ENCODE measurements at places on chromosomes 2 and 18.

- no peak for DNase-seq
Observed at GRCh38 chr2:208210688-208211451, 21.0 kb upstream of the C2orf80 start.

DNA sequence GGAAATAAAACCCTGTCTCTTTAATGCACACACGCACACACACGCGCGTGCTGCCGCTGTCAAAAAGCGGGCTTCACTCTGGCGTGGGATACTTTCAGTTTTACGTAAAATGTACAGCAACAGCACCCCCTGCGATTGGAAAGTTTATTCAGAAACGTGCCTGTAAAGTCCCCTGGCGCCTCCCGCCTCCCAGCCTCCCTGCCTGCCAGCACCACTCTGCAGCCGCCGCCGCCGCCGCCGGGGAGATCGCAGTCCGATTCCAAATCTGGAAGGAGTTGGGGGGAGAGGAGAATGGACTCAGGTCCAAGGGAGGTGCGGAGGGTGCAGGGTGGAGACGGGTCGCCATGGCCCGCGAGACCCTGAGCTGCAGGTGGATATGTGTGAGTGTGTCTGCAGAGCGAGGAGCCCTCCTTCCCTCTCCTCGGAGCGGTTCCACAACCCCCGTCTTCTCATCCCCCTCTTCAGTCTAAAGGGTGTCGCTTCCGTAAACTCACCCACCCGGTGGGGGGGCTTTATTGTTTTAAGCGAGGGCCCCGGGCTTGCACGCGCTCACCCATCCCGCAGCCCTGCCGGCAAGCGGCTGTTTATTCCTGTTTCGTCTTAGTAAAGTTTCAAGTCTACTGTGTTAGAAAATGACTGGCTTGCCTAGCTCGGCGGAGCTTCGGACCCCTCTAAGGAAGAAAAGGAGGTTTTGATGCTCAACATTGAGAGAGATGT is 1.8 kb upstream of the BCL11A start:
- peak; percentile 8 for DNase-seq

GRCh38 chr2:157747695-157748370 is 119.2 kb upstream of the ACVR1C start:
- DNase-seq: peak; percentile 24

DNA sequence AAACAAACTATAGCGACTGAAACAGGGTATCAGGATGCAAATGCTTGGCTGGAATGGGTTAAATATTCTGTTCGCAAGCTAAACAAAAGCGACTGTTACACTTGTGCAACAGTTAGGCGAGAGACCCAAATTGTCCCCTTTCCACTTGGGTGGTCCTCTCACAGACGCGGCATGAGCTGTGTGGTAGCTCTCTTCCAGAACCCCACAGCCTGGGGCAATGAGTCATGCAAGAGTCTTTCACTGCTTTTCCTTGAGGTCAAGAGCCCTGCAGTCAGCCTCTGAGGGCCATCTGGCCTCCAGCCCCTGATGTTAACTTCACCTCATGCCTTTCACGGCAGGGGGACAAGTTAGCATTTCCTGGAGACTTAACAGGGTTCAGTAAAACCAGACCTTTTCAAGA is 25.7 kb downstream of the SULT1C4 start:
- DNase-seq: peak; percentile 56

- DNase-seq: no peak
Observed at GRCh38 chr2:120452945-120453634, 107.2 kb downstream of the INHBB start.

GRCh38 chr2:204869132-204869823 is 324.0 kb downstream of the PARD3B start:
- DNase-seq: no peak

- DNase-seq: no peak
Observed at GRCh38 chr2:150742094-150742493, 254.6 kb upstream of the RND3 start.

GRCh38 chr2:81467096-81467495 is 1162.5 kb upstream of the LRRTM1 start:
- no peak for DNase-seq

DNA sequence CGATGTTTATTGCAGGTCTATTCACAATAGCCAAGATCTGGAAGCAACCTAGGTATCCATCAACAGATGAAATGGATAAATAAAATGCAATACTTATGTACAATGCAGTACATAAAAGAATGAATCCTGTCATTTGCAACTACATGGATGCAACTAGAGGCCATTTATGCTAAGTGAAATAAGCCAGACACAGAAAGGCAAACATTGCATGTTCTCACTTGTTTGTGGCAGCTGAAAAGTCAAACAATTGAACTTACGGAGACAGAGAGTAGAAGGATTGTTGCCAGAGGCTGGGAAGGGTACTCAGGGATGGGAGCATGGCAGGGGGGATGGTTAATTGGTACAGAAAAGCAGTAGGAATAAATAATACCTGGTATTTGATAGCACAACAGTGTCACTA is 563.9 kb downstream of the TMX3 start:
- DNase-seq: no peak

DNA sequence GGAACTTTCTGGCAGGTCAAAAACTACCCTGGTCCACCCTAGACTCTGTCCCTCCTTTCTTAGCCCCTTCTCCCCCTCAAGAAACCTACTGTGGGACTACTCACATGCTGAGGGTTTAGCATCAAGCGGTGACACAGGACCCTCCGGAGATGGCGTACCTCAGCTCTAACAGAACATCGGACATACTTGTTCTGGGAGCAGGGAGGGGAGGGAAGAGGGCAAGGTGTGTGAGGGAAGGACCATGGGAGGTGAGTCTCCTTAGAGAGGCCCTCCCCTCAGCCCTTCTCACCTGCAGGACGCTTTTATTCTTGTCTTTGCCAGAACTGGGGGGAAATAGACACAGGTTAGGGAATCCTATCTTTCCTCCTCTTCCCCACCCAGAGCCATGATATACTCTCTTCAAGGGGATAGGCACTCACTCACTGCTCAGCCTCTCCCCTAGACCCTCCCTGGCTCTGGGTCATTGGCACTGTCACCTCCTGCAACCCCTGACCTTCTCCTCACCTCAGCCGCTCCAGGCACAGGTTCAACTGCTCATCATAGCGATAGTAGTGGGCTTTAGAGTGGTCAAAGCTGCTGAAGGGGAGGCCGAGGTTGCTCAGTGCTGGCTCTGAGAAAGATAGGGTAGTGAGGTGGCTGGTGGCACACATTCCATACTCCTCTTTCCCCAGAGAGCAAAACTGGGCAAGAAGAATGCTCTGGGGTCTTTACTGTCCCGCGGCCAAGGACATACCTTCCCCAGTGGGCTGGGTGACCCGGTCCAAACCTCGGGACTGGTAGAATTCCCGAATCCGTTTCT is 1.8 kb downstream of the PCGF1 start:
- no peak for DNase-seq

DNA sequence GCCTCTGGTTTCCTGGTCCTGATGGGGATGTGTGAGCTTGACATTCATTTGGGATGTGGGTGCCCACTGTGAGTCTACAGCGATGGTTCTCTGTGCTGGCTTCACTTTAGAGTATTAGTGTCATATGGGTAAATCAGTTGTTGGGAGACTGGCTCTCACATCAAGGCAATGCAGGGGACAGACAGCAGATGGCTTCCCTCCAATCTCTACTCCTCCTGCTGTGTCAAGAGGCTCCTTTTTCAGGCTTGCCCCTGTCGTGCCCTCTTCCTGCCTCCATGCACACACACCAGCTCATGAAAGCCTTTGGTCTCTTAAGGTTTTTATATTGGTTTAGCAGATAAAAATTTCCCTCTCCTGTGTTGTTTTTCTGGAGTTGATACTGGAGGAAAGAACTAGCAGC is 315.6 kb downstream of the RDH14 start:
- no peak for DNase-seq

- no peak for DNase-seq
Observed at GRCh38 chr2:241514986-241515737, 6.8 kb upstream of the STK25 start.

- DNase-seq: peak; percentile 77
Observed at GRCh38 chr2:112714836-112715631, 5.8 kb upstream of the NT5DC4 start.

Measured in RCC 7860 (cell line).